Adrenal gland (tissue), 19 donors: ENCODE measurements at places on chromosomes 13 and 19. TPM values are rescaled to one million over a fixed set of nuclear protein-coding genes. Genes with fewer than 3 reads are reported as not detected.

The PRKACA gene
- total RNA-seq = 74.1 TPM

The RASL11A gene
- total RNA-seq = 4.8 TPM

The SIGLEC5 gene
- total RNA-seq = not detected

The HRC gene
- total RNA-seq = 3.4 TPM

The QPCTL gene
- total RNA-seq = 12.7 TPM

The DPF1 gene
- total RNA-seq = 0.83 TPM

The STK11 gene
- total RNA-seq = 58.3 TPM

The ZC3H13 gene
- total RNA-seq = 31.9 TPM
